Sigmoid colon (tissue), 7 donors: ENCODE measurements at places on chromosomes 11 and 22. TPM values are rescaled to one million over a fixed set of nuclear protein-coding genes. Genes with fewer than 3 reads are reported as not detected.

Gene CD248
- total RNA-seq = 20.0 TPM

Gene HSPB2
- total RNA-seq = 0.83 TPM

Gene DTX4
- 3.5 TPM for total RNA-seq

Gene CDC42EP2
- 11.0 TPM for total RNA-seq

Gene C11orf97
- not detected for total RNA-seq
